ENCODE measurements at places on chromosomes 2 and 18.
A peak's percentile ranks its signal among the peaks of the same experiment; 100 is the strongest.

GRCh38 chr2:142918624-142919023 is 41.2 kb downstream of the KYNU start:
- H3K27me3 ChIP-seq: no peaks in the 10 kb centered on the region
- no peak overlapping the region for H3K4me3 ChIP-seq
- no peak for DNase-seq
- H3K36me3 ChIP-seq: no peaks in the 10 kb centered on the region
- no peak overlapping the region for H3K27ac ChIP-seq

DNA sequence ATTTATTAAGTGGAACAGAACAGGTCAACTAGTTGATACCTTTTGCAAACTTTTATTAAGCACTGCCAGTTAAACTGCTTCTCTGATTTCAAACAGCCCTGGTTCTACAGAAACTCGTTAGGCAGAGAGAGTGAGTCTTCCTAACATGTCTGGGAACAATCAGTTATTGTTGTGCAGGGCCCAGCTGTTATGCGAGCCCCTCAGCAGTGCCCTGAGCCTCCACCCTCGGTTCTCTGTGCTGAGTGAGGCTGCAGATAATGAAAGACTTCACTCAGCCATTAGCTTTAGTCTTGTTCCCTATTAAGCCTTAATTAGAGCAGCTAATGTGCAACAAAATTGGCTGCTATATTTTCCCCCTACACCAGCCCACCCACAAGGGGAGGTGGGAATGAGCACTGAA is 39.6 kb downstream of the KCTD18 start:
- peaks cover 88% of the 10 kb centered on the region for H3K36me3 ChIP-seq
- H3K27me3 ChIP-seq: no peaks in the 10 kb centered on the region
- H3K4me3 ChIP-seq: no peak overlapping the region
- peaks cover 40% of the 10 kb centered on the region for H3K4me1 ChIP-seq

- no peaks in the 10 kb centered on the region for H3K4me1 ChIP-seq
- H3K27ac ChIP-seq: no peak overlapping the region
- H3K36me3 ChIP-seq: no peaks in the 10 kb centered on the region
These were observed 25.5 kb upstream of the VIT start for GRCh38 chr2:36670881-36671595.

DNA sequence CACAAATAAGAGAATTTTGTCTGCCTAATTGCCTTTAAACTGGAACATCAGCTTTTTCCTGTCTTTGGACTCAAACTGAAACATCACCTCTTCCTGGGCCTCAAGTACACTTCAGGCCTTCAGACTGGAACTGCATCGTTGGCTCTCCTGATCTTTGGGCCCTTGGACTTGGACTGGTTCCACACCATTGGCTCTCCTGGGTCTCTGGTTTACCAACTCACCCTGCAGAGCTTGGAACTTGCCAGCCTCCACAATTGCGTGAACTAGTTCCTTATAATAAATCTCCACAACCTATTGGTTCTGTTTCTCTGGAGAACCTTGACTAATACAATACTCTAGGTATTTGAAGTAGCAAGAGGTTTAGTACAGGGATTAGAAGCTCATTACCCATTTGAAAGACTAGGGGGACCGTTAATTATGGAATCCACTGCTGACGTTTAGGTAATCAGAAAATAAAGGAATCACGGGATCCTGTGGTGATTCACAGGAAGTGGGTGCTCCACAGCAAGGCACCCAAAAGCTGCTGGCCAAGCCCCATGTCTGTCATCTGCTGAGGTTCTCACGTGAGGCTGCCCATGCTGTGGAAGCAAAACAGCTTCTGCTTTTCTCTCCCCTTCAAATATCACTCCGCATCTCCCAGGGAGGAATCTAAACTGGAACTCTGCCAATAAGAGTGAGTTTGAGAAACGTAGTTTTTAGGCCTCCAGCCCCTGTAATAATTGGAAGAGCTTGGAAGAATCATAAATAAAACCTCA is 20.0 kb upstream of the SGPP2 start:
- H3K4me3 ChIP-seq: no peak overlapping the region
- peak; percentile 26 for DNase-seq
- H3K27ac ChIP-seq: no peak overlapping the region
- no peaks in the 10 kb centered on the region for H3K27me3 ChIP-seq
- no peaks in the 10 kb centered on the region for H3K4me1 ChIP-seq

- no peak overlapping the region for H3K4me3 ChIP-seq
- peaks cover 9% of the 10 kb centered on the region for H3K36me3 ChIP-seq
These were observed 117.1 kb upstream of the BOD1L2 start for GRCh38 chr18:57029761-57030160.

DNA sequence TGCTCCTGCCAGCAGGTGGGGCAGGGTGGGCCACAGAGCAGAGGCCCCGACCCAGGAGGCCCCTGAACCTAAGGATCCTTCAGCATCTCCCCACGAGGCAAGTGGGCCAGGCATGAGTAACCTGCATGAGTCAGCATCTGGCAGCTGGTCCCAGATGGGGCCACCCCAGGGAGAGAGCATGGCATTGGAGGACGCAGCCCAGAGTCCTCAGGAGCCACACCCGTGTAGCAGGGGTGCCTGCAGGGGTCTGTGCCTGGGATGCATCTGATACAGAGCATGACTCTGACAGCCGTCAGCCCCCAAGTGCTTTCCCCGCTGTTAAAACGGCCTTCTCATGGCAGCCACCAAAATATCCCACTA is 185.6 kb upstream of the SALL3 start:
- H3K4me3 ChIP-seq: no peak overlapping the region
- no peaks in the 10 kb centered on the region for H3K4me1 ChIP-seq
- H3K27ac ChIP-seq: no peak overlapping the region
- no peak for DNase-seq
- peaks cover 2% of the 10 kb centered on the region for H3K27me3 ChIP-seq
